Dorsolateral prefrontal cortex (tissue), 122 donors: ENCODE measurements at places on chromosomes 1 and 21. TPM values are rescaled to one million over a fixed set of nuclear protein-coding genes. Genes with fewer than 3 reads are reported as not detected.

The KRTAP19-3 gene
- total RNA-seq: not detected

The IRF2BP2 gene
- total RNA-seq: 88.1 TPM

The GBP5 gene
- total RNA-seq: 0.42 TPM

The ZNF684 gene
- 7.8 TPM for total RNA-seq

The ZFP69B gene
- 13.9 TPM for total RNA-seq

The ASB17 gene
- not detected for total RNA-seq

DNA sequence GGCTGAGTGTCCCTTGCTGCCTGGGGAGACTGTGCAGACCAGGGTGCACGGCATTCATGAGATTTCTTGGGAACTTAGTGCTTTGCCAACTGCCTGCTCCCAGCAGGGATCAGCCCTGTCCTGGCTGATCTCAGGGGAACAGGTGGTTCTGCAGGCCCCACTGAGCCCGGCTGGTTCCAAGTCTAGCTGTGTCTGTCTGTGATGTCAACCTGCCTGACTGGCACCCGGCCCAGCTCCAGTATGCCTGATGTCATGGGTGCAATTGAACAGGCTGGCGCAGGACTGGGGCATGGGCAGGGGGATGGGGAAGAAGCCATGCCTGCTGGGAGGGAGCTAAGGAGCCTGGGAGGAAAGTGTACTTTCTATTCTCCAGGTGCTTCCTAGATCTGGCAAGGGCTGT lies 227.1 kb downstream of the GRIK3 start:
- no peak for DNase-seq

GRCh38 chr21:37751268-37751975 lies 164.8 kb downstream of the KCNJ6 start:
- DNase-seq: no peak

DNA sequence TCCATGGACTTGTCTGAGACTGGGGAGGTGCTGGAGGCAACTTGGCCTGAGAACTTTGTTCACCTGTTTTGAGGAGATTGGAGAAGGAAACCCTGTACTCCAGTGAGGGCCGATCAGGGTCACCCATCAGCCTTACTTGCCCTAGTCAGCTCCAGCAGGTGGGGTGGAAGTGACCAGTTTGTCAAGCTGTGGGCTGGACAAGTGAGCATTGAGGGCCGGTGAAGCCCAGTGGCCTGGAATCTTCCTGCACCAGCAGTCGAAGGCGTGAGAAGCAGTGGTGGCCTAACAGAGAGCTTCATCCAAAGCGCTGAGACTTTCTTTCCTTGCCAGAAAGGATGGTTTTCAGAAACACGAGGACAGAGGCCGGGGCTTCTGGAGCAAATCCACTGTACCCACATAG lies 9.6 kb downstream of the SLC37A1 start:
- no peak for DNase-seq

- DNase-seq: no peak
These were observed 31.5 kb downstream of the WARS2 start for GRCh38 chr1:119108988-119109387.

- no peak for DNase-seq
These were observed 85.0 kb upstream of the KCNJ15 start for GRCh38 chr21:38171723-38172344.

DNA sequence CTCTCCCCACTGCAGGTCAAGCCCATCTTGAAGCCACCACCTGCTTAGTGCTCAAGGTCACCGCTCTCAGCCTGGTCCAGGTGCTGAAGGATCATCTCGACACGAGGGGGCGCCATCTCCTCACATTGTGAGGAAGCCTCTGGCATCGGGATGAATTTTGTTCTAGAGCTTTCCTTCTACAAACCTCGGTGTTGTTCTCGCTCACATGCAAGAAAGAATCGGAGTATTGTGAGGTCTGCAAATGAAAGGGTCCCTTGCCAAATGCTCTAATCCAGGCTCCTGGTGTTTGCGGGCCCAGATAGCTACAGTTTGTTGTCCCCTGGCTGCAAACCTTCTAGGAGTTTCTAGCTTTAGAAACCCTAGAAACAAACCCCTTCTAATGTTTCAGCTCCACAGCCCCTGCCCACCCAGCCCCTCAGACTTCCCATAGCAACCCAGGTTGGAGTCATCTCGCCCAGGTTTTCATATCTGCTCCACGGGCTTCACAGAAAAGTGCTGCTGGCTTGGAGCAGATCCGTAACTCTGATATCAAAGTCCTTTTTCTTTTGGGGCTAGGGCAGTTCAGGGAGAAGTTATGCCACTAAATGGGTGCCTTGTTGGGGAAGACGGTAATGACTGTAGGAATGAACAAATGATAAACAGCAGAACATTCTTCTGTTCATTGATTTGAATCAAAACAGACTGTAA lies 8.6 kb upstream of the ATP5PO start:
- DNase-seq: peak; percentile 90

DNA sequence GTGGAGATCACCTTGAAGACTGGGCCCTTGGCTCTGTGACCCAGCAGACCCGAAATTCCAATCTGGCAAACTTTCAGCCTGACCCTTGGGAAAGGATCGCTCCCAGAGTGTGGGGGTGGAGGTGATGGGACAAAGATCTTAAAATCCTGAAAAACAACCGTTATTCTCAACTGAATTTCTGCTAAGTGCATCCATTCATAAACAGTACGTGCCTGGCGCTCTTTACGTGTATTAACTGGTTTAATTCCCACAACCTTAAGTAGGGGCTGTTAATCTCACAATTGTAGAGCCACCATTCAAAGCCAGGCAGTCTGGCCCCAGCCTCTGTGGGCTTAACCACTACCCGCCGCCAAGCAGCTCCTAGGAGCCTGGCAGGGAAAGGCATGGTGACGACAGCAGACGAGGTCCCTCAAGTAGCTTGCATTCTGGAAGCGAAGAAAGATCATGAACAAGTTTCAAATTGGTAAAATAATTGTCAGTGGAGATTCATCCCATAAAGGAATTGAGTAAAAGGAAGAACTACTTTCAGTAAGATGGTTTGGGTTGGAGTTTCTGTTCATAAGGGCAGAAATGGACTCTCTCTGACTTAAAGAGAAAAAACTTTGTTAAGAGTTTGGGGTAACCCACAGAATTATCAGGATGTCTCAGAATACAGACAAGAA lies 11.4 kb upstream of the RGS16 start:
- no peak for DNase-seq

- DNase-seq: no peak
These were observed 155.6 kb upstream of the NBPF11 start for GRCh38 chr1:148307583-148308185.

DNA sequence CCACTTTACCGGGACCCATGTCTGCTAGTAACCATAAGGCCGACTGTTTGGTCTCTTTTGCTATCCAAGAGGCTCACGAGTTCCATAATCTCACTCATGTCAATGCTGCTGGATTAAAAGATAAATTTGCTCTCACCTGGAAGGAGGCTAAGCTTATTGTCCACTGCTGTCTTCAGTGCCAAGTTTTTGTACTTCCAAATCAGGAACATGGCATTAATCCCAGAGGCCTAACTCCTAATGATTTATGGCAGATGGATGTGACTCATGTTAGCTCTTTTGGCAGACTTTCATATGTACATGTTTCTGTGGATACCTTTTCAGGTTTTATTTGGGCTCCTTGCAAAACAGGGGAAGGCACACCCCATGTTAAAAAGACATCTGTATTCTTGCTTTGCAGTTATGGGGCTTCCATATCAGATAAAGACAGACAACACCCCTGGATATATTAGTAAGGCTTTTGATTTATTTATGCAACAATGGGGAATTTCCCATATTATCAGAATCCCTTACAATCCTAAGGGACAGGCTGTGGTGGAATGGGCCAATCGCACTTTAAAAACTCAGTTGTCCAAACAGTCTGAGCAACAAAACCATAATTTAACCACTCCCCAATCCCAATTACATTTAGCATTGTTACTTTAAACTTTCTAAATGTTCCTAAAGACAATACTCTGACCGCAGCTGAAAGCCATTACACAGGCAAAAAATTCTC lies 162.7 kb downstream of the IER5 start:
- DNase-seq: no peak

GRCh38 chr1:204146965-204147364 lies 4.9 kb downstream of the ETNK2 start:
- DNase-seq: no peak

DNA sequence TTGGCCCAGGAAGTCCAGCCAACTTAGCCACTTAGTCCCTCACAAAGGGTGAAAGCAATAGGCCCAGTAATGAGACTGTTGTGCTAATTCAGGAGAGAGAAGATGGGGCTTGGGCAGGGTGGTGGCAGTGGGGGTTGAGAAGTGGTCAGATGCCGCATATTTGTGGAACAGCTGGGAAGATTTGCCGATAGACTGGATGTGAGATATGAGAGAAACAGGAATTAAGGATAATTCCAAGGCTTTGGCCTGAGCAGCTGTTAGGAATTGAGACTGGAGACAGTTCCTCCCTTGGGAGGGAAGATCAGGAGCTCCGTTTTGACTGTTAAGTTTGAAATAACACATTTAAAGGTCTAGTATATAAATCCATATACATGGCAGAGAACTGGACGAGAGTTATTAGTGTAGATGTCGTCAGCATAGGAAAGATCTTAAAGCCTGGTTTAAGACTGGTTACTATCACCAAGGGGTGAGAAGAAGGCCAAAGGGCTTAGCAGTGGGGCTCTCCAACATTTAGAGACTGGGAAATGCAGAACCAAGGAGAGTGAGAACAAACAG lies 323.7 kb upstream of the FAM78B start:
- no peak for DNase-seq

DNA sequence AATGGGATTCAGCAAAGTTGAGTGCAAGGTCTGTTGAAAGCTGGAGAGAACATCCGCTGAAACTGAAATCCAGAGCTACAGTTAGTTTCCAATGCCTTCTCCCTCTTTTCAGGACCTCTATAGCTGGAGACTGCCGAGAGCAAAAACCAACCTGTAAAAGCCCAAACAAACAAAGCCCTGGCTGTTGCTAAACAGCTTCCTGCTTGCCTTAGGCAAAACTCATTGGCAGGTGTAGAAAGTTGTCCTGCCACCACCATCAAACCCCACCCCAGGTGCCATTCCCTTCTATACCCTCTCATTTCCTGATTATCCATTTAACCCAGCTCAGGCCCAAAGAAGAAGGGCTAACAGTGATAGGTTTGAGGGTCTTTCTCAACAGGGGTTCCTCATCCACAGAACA lies 24.7 kb downstream of the SCYL3 start:
- no peak for DNase-seq

DNA sequence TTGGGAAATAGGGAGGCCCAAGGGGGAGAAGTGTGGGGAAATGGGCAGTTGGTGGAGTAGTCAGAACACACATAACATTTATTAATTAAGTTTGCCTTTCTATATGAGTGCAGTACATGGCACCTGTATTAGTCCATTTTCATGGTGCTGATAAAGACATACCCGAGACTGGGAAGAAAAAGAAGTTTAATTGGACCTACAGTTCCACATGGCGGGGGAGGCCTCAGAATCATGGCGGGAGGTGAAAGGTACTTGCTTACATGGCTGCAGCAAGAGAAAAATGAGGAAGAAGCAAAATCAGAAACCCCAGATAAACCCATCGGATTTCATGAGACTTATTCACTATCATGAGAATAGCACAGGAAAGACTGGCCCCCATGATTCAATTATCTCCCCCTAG lies 1.6 kb upstream of the SLC35A3 start:
- no peak for DNase-seq

DNA sequence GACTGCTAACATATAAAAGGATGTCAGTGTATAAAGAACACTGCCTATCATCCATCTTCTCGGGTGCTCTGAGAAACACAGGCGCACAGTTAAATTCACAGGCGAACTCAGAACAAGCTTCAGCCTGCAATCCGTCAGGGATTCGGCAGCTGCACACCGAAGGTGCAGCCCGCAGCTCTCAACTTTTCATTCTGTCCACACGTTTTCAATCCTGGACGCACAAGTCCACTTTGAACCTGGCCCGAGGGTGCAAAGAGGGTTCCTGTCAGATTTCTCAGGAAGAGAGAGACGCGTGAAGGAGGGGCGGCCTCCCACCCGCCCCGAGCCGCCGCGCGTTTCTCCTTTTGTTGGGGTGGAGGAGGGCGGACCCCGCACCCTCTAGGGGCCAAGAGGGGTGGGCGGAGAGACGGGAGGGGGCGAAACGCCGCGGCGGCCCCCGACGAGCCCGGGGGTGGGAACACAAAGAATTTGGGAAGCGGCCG lies 724 bp downstream of the DOCK7 start:
- DNase-seq: no peak

- DNase-seq: no peak
These were observed 164.8 kb downstream of the USP25 start for GRCh38 chr21:15894596-15894995.

DNA sequence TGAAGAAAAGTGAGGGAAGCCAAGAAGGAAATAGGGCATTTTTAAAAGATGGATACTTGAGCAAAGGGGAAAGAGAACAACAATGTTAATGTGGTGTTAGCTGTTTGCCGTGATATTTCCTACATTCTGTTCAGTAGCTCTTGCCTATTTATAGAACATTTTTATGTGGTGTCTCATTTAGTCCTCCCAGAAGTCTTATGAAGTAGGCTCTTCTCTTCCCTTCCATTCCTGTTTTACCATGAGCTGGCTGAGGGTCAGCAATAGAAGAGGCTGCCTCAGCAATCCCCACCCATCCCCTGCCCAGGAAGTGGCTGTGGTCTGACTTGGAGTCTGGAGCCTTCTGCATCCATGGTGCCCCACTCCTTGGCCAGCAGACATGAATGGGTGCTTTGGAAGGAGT lies 60.1 kb downstream of the KIAA0040 start:
- DNase-seq: no peak
